Activated CD4-positive, CD25-positive, alpha-beta regulatory T cell treated with anti-CD3 and anti-CD28 coated beads, Interleukin-2, amount 50 U/mL, for 72 hours (primary cell): ENCODE measurements at places on chromosomes 2 and 18.

GRCh38 chr2:54639609-54640008 lies 83.9 kb upstream of the EML6 start:
- DNase-seq = no peak

DNA sequence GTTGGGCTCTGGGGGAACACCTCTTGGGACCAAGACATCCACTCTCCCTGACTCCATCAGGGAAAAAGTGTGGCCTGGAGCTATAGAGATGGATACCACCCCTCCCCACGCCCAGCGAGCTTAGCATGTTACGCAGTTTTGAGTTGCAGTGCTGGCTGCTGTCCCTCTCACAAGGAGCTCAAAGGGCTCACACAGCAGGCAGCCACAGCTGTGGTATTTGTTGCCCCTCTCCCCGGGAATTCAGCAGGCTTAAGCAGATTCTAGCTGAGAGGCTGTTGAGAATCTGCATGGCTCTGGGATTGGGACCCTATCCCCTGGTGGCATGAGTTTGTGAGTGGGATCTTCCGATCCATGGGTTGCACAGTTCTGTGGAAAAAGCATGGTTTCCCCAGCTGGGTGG lies 673.1 kb upstream of the FSHR start:
- DNase-seq = no peak

DNA sequence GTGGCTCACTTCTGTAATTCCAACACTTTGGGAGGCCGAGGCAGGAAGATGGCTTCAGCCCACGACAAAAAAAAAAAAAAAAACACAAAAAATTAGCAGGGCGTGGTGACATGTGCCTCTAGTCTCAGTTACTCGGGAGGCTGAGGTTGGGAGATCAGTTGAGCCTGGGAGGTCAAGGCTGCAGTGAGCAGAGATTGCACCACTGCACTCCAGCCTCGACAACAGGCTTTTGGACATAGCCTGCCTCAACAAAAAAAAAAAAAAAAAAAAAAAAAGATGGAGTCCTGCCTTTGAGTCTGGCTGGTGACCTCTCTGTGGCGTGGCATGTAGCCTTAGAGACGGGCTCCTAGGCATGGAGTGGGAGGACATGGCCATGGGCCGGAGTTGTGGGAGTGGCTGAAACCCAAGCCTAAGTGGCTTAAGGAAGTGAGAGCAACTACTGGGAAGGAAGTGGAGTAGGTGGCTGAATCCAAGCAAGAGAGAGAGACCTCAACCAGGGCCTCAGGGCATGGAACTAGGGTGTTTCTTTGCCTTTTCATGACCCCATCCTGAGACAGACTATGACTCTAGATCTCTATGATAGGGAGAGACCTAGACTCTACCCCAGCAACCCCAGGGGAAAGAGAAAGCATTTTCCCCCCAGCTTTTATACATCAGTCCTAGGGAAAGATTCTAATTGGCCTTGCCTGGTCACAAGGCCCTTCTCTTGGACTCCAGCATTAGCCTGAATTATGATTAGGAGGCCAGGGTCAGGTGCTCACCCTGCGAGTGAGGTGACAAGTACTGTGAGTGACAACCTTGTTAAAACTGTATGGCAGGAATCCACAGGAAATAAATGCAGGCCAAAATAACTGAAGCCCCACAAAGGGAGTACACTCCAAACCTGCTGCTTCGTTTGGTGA lies 34.2 kb downstream of the NPAS2 start:
- no peak for DNase-seq

DNA sequence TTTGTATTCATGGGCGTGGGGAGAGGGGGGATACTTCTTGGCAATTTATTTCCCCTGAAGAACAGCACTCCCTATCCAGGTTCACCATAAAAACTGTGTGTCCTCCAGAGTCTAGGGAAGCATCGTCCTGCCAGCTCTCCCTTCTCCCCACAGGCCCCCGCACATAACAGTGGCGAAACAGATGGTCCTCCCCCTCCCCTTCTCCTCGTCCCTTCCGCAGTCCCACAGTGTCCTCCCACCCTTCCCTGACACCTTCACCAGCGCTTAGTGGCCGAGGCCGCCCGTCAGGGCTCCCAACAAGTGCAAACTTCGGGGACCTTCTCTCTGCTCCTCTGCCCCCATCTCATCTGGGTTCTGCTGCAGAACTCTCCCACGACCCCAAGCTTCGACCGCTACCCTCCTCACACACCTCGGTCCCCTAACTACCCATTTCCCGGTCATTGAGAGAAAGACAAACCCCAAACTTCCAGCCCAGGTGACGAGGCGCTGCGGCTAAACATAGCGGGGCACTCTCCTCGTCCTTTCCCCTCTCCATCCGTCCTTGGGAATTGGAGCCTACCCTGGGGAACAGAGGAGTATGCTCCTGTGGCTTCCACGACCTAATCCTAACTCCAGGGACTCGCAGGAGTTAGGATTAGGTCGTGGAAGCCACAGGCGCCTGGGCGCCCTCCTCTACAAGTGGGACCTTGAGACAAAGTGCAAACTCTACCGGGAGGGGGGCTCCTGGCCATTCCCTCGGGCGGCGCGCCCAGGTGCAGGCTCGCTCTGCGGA lies 971 bp downstream of the ZNF385B start:
- no peak for DNase-seq

DNA sequence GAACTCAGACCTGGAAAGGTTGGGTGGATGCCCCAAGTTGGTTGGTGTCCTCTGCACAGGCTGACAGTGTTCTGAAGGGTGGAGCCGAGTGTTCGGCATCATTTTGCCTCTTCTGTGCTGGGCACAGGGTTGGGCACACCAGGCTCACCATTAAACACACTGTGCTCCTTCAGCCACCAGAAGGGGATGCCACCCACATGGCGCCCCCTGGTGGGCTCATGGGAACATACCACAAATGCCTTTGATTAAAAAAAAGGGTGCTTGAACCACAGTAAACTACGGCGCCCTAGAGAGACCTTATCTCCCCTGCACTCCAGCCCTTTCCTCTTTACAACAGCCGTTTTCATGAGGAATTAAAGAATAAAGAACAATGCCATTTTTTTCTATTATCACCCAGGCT lies 89.4 kb downstream of the CELF4 start:
- peak; percentile 31 for DNase-seq

- no peak for DNase-seq
Observed at GRCh38 chr2:62038975-62039771, 133.7 kb downstream of the COMMD1 start.

- no peak for DNase-seq
Observed at GRCh38 chr2:197037863-197038398, 111.4 kb upstream of the PGAP1 start.

- no peak for DNase-seq
Observed at GRCh38 chr2:46097714-46098480, 199.3 kb upstream of the EPAS1 start.

DNA sequence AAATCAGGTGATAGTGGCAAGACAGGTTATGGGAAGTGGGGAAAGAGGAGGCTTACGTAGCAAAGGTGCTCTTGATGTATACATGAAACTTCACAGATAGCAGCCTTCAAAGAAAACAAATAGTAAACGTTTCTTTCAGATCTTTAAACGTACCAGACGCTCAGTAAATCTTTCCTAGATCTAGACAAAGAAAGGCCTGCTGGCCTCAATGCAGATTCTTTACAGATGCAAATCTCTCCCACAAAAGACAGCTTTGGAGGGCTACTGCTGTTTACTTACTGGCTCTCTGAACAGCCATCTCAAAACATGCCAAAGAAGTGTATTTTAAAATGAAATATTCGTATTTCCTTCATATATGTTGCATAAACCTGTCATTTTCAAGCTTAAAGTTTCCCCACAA lies 1279.9 kb upstream of the NRXN1 start:
- DNase-seq = no peak

GRCh38 chr2:239946562-239946863 lies 78.6 kb downstream of the NDUFA10 start:
- DNase-seq = no peak

DNA sequence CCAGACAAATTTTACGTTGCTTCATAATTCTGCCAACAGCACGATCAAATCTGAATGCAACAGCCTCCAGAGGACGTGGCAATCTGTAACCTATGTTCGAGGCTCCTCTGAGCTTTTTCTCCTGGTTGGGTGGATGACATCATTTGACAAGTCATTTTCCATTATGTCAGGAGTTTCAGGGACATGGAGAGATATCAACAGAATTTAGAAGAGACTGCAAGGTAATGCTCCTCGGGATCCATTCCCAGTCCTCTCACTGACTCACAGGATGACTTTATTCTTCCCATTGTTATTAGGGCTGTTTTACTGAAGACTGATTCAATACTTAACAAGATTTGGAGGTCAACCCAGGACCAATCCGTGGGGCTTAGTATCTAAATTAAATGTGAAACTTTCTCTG lies 72.5 kb upstream of the RNF152 start:
- DNase-seq = no peak

- no peak for DNase-seq
Observed at GRCh38 chr2:214604861-214605260, 194.0 kb downstream of the VWC2L start.

GRCh38 chr18:7066965-7067555 lies 50.5 kb downstream of the LAMA1 start:
- no peak for DNase-seq

GRCh38 chr2:108934583-108935245 lies 54.3 kb downstream of the EDAR start:
- DNase-seq = no peak

DNA sequence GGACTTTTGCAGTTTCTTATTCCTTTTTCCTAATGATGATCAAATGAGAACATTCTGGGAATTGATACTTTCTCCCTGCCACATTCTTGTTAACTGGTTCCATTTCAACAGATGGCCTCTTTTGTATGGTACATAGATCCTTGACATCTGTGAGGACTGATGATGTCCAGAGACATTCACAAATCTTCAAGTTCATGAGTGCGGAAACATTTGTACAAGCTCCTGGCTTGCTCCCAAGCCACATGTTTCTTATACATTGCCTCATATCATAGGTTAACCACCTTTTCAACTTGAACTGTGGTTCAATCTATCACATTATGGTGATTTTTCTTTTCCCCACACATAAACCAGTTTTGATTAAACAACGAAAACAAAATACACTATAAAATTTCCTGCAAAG lies 267.3 kb downstream of the CLIP4 start:
- no peak for DNase-seq

GRCh38 chr2:45771261-45771660 lies 119.8 kb downstream of the PRKCE start:
- no peak for DNase-seq

- DNase-seq = no peak
Observed at GRCh38 chr2:102367331-102367971, 11.9 kb downstream of the IL18R1 start.

DNA sequence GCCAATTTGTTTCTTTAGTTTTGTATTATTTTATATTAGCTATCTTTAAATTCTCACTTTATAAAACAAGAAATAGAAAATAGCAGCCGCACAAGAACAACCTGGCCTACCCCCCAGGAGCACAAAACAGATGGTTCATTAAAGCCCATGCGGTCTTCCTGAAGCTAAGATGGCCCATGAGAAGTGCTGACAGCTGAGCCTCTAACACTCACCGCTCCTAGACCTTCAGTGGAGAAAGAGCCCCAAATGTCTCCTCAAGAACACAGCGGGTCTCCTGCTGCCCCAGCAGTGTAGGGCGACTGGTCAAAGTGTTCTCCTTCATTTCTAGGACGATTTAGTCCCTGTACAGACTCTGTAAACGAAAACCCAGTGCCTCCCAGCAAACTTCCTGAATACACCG lies 45.1 kb downstream of the LPIN2 start:
- no peak for DNase-seq

DNA sequence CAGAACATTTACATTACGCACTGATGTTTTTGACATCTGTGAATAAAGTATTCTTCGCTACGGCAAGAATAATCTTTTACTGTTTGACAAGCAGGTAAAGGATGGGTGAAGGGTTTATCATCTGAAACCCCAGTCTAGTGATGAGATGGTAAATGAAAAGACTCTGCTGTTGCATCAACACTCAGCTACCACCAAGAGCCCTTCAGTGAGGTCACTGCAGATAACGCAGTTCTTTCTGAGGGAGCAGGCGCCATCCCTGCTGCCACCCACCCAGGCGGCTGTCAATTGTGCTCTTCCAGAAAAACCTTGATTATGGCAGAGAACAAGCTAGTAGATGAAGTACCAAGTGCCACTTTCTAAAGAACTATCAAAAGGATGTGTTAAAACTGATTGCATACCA lies 58.7 kb downstream of the ABCG8 start:
- no peak for DNase-seq

DNA sequence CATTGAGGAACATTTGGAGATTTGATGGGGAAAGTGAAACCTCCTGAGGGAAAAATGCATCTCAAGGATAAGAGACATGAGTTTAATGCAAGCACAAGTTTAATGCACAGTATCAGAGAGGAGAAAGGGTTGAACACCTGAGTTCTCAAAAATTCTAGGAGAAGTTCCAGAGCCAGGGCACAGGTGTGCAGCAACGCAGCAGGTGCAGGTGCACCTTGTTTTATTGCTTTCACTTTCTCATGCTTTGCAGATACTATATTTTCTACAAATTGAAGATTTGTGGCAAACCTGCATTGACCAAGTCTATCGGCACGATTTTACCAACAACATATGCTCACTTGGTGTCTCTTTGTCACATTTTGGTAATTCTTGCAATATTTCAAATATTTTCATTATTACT lies 267.6 kb upstream of the HNRNPA3 start:
- DNase-seq = no peak

DNA sequence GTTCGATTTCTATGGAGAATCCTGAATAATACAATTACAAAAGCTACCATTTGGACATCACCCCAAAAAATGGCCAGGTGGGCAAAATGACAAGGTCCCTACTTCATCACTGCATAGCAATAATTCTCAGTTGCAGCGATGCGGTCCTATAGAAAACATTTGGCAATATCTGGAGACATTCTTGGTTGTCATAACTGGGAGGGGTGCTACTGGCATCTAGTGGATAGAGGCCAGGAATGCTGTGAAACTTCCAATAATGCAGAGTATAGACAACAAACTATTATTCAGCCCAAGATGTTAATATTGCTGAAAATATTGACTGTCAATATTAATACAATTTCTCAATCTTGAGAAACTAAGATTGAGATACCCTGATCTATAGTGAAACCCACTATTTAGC lies 637.8 kb upstream of the PKDCC start:
- no peak for DNase-seq

DNA sequence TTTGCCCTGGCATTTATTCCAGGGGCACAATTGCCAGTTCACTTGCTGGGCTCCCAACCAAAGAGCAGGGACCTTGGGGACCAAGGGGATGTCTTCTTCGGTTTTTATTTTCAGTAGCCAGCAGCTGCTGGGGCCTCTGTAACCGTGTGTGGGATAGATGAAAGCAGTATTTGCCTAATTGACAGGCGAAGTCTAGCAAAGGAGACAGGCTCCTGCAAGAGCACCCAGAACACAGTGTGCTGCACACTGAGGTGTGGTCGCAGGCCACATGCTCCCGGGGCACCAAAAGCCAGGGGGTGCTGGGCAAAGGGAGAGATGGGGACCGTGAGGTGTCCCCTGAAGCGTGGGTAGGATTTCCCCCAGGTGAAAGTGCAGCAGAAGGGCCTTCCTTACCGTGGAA lies 5.3 kb downstream of the SAG start:
- no peak for DNase-seq
